ENCODE measurements at places on chromosomes 2 and 18. TPM values are rescaled to one million over a fixed set of nuclear protein-coding genes. Genes with fewer than 3 reads are reported as not detected.

DNA sequence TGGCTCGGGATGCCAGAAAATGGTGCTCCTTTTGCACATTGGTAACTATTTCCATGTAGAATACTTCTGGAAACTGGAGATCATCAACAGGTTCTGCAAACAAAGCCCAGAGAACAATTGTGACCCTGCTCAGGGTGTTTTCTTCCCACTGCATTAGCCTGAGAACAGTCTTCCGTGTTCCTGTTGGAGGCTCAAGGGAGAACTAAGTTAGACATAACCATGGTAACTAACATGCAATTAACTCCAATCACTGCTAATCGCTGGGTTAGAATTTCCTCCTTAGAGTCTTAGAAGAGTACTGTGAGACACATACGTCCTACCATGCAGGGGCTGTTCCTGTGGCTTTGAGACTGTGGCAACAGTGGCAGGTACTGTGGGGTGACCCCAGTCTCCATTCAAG is 36.0 kb upstream of the PDIA6 start:
- DNase-seq: no peak
- H3K4me3 ChIP-seq: no peak overlapping the region
- H3K36me3 ChIP-seq: no peaks in the 10 kb centered on the region
- H3K27me3 ChIP-seq: no peaks in the 10 kb centered on the region
- H3K4me1 ChIP-seq: no peaks in the 10 kb centered on the region
- H3K27ac ChIP-seq: no peak overlapping the region

DNA sequence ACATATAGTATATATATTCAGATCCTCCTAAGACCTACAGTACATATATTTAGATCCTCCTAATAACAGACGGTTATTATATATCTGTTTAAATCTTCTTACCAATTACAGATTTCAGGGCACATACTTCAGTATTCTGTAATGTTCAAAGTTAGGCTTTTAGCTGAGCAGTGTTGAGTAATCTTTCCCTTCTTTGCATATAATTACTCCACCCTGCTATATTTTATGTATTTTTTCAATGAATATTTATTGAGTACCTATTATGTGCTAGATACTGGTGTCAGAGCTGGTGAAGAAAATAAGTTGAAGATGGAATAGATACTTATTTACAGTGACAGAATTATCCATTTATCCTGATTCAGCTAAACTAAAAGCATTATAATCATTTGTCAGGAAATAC is 84.9 kb downstream of the NEB start:
- H3K27ac ChIP-seq: no peak overlapping the region
- no peak overlapping the region for H3K4me3 ChIP-seq
- no peaks in the 10 kb centered on the region for H3K27me3 ChIP-seq

GRCh38 chr2:64562148-64562784 is 38.1 kb downstream of the AFTPH start:
- no peak overlapping the region for H3K27ac ChIP-seq
- H3K27me3 ChIP-seq: no peaks in the 10 kb centered on the region
- DNase-seq: no peak
- H3K4me1 ChIP-seq: no peaks in the 10 kb centered on the region
- H3K36me3 ChIP-seq: no peaks in the 10 kb centered on the region

DNA sequence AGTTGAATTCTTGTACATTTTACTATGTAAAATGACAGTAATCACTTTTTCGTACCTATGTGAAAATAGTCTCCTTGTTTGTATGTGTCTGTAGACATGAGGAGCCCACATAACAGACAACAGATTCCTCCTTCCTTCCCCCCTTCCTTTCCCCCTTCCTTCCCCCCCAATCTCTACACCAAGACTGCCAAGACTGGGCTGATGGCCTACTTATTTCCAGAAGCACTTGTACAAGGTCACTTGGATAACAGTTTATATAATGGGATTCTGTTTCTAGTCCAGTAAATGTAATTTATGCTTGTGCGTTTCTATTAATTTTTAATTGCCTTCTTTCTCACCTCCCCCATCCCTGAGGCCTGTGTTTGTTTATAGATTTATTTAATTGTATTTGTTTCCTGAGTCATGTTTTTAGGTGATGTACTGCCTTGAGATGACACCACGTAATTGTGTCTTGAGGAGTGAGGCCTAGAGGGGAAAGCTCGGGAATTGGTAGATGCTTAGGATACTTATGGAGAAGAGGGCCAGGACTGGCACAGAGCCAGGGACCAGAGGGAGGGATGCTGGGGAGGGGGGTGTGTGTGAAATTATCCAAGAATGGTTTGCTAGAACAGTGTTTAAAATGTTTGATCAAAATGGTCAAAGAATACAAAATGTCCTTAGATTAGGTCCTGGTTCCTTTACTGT is 12.3 kb downstream of the B3GNT2 start:
- no peaks in the 10 kb centered on the region for H3K36me3 ChIP-seq
- H3K4me1 ChIP-seq: peaks cover 60% of the 10 kb centered on the region
- H3K27ac ChIP-seq: peak overlapping the region; percentile 49

- H3K4me1 ChIP-seq: no peaks in the 10 kb centered on the region
- no peak for DNase-seq
- H3K27me3 ChIP-seq: no peaks in the 10 kb centered on the region
- H3K27ac ChIP-seq: no peak overlapping the region
- no peak overlapping the region for H3K4me3 ChIP-seq
- no peaks in the 10 kb centered on the region for H3K36me3 ChIP-seq
These were observed 101.2 kb upstream of the SEC11C start for GRCh38 chr18:59038295-59039039.

GRCh38 chr2:20797096-20797495 is 25.8 kb downstream of the LDAH start:
- H3K4me1 ChIP-seq: no peaks in the 10 kb centered on the region
- H3K36me3 ChIP-seq: no peaks in the 10 kb centered on the region
- no peak overlapping the region for H3K27ac ChIP-seq
- H3K27me3 ChIP-seq: no peaks in the 10 kb centered on the region
- no peak for DNase-seq

- no peaks in the 10 kb centered on the region for H3K27me3 ChIP-seq
- H3K36me3 ChIP-seq: peaks cover 4% of the 10 kb centered on the region
- H3K4me1 ChIP-seq: peaks cover 7% of the 10 kb centered on the region
- H3K4me3 ChIP-seq: no peak overlapping the region
These were observed 85.5 kb downstream of the ORC4 start for GRCh38 chr2:147934881-147935620.

DNA sequence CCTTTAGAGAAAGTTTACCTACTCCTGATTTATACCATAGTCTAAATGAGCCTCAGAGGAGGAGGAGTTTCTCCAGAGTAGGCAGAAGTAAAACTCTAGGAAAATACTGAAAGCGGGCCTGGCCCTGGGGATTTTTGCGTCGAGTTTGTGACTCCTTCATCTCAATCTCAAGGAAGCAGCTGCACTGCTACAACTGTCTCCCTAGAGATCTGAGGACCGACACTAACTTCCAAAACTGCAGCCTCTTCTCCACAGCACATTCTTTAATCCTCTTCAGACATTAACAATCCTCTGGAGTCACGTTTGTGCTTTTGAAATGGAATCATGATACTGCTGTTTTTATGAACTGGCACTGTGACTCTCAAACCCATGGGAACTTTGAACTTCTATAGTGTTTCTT is 281.4 kb downstream of the KCNS3 start:
- DNase-seq: no peak
- no peaks in the 10 kb centered on the region for H3K36me3 ChIP-seq
- no peak overlapping the region for H3K4me3 ChIP-seq
- peaks cover 14% of the 10 kb centered on the region for H3K4me1 ChIP-seq

DNA sequence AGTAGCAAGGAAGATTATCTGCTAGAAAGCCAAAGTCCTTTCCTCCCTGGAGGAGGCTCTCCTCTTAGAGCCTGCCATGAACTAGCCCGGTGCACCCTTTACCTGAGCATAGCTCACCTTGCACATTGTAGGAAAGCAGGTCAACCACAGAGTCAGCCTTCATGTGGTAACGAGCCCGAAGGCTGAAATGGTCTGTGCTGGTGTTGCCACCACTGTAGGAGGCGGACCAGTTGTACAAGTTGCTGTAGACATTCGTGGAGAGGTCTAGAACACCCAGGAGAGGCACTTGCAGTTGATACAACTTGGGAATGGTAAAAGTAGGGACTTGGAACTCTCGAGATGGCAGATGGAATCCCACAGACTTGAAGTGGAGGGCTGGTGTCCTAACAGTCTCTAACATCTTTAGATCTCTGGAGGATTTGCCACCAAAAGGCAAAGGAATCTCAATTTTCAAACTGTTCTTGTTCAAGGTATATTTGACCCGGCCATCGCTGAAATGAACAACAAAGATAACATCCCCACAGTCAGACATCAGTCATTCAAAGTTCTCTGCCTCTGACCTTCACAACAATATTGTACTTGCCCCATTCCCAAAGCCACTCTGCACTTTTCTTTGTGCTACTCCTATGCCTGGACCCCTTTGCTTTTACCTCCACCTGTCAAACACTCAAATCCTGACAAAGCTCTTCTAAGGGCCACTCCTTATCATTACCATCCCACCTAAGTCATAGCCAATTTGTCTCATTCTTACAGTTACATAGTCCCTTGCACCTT is 30.6 kb downstream of the APOB start:
- H3K4me1 ChIP-seq: no peaks in the 10 kb centered on the region
- H3K27me3 ChIP-seq: no peaks in the 10 kb centered on the region
- no peak overlapping the region for H3K4me3 ChIP-seq
- no peak for DNase-seq

The PDE11A gene
- 2.2 TPM for total RNA-seq

The POTEE gene
- 0.11 TPM for total RNA-seq

The CROCC2 gene
- not detected for total RNA-seq

The FLACC1 gene
- total RNA-seq: 2.3 TPM

Measured in thyroid gland (tissue), 4 donors.